Motor neuron (in vitro differentiated cells): ENCODE measurements at places on chromosomes 3 and 15.

DNA sequence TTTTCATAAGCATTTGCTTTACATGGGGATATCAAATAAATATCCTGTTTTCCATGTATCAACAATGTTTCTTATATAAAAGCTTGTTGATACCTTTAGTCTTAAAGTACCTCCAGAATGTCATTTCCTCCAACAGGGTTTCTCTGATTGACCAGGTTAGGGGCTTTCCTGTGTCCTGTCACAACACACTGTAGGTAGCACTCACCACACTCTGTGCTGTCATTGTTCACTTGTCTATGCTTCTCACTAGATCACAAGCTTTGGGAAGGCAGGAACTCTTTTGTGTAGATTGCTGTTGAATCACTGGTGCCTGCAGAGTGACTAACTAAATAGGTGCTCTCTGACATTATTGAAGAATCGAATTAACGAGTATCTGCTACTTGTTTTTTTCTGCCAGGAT is 49.8 kb downstream of the USP50 start:
- ATAC-seq: no peak

GRCh38 chr15:99343208-99343607 is 91.9 kb downstream of the LRRC28 start:
- no peak for ATAC-seq

DNA sequence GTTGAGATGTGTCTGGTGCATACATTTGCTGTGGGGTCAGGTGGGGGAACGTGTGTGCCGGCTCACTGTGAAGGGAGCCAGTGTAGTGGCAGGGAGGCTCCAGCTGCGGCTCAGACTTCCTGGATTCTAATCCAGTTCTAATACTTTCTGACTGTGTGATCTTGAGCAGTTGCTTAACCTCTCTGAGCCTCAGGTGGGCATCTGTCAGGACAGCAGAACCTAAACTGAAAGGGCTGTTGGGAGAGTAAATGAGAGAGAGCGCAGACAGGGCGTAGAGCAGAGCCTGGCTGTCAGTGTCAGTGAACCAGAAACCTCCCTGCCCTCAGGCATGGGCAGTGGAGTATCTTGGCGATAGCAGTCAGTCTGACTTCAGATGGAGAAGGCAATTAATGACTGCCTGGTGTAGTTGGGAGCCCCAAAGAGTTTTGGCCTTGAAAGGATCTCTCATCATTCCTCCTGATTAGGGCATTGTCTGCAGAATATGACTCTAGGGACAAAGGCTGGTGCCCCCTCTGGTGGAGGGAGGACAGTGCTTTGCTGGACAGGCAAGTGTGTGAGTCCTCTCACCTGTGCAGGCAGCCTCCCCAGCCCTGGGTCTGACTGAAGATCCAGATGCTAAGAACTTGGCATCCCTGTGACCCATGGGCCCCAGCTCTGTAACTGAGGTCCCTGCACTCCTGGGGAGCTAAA is 9.6 kb downstream of the KBTBD13 start:
- ATAC-seq: no peak

DNA sequence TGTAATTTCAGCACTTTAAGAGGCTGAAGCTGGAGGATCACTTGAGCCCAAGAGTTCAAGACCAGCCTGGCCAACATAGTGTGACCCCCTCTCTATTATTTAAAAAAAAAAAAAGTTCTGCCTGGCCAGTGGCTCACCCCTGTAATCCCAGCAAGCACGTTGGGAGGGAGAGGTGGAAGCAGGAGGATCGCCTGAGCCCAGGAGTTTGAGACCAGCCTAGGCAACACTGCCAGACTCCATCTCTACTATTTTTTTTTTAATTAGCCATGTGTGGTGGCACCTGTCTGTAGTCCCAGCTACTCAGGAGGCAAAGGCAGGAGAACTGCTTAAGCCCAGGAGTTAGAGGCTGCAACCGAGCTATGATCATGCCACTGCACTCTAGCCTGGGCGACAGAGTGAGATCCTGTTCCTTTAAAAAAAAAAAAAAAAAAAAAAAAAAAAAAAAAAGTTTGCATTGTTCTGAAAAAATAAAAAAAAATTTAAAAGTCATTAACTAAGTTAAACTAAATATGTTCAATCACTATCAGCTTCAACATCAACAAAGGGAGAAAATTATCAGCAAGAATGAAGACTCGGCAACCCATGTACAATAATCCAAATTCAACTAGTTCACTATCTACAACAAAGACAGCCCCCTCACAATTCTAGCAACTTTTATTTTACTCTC is 1.9 kb downstream of the RAF1 start:
- no peak for ATAC-seq

DNA sequence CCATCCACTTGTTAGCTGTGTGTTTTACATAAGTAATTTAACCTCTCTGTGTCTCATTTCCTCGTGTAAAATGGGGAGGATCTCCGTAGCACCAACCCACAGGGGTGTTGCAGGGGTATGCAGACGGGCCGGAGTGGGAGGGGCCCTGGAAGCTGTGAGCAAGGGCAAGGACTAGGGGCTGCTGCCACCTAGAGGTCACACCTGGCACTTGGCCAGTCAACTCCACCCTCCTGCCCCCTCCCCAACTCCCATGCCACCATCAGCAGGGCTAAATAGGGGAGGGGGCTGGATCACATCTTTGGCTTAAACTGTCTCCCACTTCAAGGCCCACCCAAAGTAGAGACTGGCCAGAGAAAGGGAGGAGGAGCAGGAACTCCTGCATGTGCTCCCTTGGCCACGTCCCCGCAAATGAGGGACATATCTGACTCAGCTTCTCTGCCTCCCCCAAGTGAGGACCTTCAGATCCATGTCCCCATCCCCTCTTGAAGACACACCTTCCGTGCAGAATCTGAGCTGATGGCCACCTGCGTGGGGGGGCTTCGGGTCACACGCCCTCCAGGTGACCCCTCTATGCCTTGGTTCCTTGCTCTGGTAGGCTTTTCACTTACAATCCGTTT is 2.6 kb downstream of the CCDC9B start:
- peak; percentile 61 for ATAC-seq

DNA sequence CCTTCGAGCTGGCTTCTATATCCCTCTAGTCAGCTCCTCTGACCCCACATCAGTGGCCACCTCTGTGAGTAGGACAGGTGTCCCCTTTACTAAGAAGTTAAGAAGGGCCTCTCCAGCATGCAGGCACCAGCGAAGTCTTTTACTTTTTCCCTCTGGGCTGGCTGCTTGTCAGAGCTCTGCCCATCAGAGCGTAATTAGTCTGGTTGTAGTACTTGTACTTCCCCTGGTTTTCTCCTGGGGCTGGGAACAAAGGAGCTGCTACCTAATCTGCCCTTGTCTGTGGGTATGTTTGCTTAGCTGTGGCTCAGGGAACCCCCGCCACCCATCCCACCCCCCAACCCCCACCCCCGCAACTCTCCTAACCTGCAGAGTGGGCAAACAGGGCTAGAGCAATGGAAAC is 27.4 kb upstream of the ALPK3 start:
- ATAC-seq: no peak

DNA sequence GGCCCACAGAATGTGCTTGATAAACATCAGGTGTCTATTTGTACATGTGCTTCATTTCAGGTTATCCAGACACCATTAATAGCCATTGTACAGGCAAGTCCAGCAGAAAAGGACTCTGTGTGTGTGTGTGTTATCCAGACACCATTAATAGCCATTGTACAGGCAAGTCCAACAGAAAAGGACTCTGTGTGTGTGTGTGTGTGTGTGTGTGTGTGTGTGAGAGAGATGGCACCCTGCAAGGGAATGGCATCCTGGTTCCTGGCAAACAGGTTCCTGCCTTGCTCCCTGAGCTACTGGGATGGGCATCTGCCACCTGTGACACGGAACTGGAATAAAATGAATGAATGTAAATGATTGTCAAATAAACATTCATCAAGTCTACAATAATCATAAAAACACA is 11.7 kb downstream of the SUCLG2 start:
- no peak for ATAC-seq

DNA sequence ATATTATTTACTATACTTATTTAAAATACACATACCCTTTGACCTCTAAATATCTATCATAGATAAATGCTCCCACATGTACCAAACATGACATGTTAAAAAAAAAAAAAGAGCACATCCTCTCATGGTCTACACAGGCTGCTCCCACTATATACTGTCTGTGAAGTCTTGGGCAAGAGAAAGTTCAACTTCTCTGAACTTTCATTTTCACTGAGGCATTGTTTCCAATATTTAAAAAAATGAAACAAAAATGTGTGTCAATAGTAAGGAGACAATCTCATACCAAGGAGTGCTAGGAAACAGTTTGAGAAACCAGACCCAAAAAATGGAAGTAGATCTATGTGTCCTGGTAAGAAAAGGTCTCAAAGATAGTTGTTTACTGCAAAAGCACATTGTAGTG is 29.3 kb downstream of the SLC4A7 start:
- ATAC-seq: no peak

- ATAC-seq: no peak
Observed at GRCh38 chr3:195916291-195916690, 7.9 kb upstream of the TNK2 start.
